Stimulated activated CD8-positive, alpha-beta memory T cell treated with anti-CD3 and anti-CD28 coated beads, Interleukin-4, amount 100 ng/mL, for 4 hours (primary cell): ENCODE measurements at places on chromosomes 1 and 21.

- no peak for DNase-seq
These were observed 459.2 kb upstream of the DAB1 start for GRCh38 chr1:57882934-57883641.

GRCh38 chr1:34978921-34979320 is 6.2 kb downstream of the TMEM35B start:
- no peak for DNase-seq

DNA sequence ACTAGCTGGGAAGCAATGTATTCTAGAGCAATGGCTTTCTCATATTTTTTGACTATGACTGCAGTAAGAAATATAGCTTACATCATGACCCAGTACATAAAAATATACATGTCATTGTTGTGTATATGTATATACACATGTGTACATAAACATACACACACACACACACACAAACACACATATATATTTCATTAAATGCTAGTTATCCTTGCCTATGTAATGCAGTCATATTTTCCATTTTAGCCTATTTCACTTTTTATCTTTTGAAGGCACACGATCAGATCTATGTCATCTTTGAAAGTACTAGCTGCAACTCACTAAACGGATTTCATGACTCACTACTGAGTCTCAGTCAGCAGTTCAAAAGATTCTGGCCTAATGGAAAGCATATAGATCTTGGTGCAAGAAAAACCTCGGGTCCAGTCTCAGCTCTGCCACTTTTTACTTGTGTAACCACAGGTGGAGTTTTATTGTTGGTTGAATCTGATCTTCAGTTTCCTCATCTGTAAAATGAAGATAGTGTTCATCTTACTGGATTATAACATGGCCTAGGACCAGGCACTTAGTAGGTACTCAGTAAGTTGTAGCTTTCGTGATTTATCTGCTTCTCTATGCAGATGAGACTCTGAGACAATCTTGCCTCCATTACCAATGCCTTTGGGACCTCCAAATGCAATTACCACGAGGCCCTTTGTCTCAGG is 325.6 kb downstream of the RRAGC start:
- no peak for DNase-seq

GRCh38 chr1:109069294-109069693 is 6.5 kb downstream of the TAF13 start:
- no peak for DNase-seq

DNA sequence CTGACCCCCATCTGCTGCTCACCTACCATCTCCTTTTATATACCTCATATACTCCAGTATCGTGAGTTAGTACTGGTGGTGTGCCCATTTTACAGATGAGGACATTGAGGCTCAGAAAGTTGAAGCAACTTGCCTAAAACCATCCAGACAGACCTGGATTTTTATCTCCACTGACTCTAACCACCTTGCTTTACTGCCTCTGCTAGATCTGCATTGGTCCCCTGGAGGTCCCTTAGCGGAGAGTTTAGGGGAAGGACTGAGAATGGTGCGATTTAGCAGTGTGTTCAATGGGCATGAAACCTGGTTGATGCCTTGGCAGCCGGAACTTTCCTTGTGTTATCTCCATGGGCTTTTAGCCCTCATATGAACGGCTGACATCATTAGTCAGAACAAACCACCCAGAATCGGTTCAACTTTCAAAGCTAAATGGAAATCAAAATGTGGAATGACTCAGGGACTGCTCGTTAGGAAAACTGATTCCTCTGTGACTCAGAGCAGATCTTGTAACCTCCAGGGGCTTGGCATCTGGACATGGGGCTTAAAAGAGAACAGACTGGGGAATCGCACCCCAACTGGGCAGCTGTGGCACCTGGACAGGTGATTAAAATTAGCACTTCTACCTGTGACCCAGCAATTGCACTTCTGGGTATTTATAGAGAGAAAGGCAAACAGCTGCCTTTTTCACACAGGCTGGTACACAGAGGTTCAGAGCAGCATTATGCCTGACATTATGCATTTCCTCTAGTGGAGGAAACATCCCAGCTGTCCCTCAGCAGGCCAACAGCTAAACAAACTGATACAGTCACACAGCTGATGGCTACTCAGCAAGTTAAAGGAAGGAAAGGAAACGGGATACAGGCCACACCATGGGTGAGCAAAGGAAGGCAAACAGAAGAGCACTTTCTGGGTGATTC is 25.3 kb downstream of the TMEM51 start:
- DNase-seq, result no peak

- DNase-seq, result no peak
These were observed 54.9 kb upstream of the NBPF3 start for GRCh38 chr1:21385022-21385421.

DNA sequence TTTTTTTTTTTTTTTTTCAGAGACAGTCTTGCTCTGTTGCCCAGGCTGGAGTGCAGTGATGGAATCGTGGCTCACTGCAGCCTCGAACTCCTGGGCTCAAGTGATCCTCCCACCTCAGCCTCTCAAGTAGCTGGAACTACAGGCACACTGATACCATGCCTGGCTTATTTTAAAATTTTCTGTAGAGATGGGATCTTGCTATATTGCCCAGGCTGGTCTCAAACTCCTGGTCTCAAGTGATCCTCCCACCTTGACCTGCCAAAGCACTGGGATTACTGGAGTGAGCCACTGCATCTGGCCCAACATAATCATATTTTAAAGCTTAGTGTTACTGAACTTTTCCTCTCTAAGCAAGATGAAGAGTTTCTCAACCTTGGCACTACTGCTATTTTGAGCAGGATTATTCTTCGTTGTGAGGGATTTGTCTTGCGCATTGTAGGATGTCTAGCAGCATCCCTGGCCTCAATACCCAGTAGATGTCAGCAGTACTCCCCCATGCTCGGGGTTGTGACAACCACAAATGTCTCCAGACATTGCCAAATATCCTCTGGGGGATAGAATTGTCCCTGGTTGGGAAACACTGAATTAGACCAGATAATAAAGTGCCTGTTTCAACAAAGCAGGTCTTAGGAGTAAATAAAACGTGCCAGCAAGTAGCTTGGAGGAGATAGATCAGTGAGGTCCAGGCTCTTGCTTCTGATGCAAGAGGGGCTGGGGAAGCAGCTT is 15.1 kb upstream of the THRAP3 start:
- no peak for DNase-seq

DNA sequence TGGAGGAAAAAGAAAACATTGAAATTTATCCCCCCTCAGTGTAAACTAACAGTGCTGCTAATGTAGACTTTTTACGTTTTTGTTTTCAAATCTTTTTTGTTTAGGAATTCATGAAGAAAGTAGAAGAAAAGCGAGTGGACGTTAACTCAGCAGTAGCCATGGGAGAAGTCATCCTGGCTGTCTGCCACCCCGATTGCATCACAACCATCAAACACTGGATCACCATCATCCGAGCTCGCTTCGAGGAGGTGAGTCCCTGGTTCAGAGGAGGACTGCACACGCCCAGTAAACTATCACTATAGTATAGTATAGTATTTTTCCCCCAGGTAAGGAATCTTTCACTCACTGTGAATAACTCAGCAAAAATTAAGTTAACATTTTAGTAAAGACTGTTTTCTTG is 37.8 kb upstream of the BMP8A start:
- DNase-seq, result no peak

DNA sequence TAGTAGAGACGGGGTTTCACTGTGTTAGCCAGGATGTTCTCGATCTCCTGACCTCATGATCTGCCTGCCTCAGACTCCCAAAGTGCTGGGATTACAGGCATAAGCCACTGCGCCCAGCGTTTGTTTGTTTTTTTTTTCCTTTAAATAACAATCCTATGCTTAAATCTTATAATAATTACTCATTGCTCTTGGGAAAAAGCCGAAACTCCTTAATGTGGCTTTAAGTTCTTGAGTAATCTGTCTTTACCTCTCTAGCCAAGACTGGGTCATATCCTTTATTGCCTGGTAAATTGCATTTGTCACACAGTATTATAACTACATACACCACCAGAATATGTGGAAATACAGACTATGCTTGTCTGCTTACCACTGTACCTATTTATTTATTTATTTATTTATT is 97.1 kb downstream of the MACF1 start:
- DNase-seq, result no peak

DNA sequence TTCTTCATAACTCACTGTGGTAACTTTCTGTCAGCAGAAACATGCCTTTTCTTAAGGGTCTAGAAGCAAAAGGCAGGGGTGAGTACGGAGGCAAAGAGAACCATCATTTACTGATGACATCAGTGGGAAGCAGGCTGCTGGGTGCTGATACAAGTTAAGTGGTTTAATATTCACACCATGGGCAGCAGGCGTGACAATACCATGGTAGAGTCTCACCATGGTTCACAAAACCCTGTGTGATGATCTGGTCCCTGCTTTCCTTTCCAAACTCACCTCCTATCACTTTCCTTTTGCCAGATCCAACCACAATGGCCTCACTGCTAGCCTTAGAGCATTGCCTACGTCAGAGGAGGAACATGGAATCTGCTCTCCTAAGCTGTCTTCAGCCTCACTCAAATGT is 8.7 kb downstream of the MAB21L3 start:
- DNase-seq, result no peak

DNA sequence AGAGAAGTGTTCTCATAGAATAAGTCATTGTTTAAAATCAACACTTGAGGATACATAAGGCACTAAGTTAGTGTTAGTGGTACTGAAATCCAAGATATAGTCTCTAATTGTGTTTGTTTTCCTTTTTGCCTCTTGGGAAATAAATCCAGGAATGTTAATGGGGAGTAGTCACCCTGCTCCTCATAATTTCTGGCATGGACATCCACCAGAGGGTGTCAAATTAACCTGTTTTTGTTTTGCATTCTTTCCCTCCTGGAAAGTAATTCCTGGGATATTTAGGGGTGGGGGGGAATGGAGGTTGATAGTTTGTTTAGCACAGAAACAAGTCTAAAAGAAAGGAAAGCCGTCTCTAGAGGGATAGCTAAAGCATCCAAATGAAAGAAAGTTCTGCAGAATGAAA is 87.8 kb upstream of the MAP1LC3C start:
- DNase-seq, result no peak

DNA sequence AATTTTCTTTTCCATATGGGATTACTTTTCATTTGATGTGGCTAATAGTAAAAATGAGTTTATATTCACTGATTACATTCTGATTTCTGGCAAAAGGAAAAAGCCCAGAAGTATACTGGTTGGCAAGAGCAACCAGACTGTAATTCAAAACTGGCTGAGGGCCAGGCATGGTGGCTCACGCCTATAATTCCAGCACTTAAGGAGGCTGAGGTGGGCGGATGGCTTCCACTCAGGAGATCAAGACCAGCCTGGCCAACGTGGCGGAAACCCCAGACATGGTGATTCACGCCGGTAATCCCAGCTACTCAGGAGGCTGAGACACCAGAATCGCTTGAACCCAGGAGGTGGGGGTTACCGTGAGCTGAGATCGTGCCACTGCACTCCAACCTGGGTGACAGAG is 14.5 kb downstream of the SYT11 start:
- no peak for DNase-seq

DNA sequence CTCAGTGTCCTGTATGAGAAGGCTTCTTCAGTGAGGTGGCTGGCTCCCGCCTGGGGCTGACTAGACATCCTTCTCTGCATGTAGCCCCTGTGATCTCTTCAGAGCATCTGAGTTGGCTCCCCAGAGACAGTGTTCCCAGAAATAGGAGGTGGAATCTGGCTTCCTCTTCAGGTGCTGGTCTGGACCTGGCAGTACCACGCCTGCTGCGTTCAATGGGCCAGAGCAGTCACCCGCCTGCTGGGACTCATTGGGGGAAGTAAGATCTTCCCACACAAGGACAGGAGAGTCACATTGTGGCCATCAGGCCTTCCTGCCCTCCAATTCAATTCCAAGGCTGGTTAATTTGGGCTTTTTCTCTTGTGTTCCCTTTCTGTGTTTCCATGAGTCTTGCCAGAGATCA is 51.0 kb downstream of the ADARB1 start:
- no peak for DNase-seq

DNA sequence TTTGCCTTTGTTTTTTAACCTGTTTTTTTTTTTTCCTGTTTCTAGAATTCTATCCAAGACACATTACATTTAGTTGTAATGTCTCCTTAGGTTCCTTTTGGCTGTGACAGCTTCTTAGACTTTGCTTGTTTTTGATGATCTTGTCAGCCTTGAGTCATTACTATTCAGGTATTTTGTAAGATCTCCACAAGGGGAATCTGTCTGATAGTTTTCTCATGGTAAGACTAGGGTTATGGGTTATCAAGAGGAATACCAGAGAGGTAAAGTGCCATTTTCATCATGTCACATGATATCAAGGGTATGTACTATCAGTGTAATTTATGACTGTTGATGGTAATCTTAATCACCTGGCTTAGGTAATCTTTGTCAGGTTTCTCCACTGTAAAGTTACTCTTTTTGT is 99.1 kb upstream of the GFI1 start:
- no peak for DNase-seq
